Pancreas (tissue), 10 donors: ENCODE measurements at places on chromosomes 7 and 10. TPM values are rescaled to one million over a fixed set of nuclear protein-coding genes. Genes with fewer than 3 reads are reported as not detected.

The CYP2C18 gene
- 0.56 TPM for total RNA-seq

GRCh38 chr7:158850545-158851102, 5.7 kb upstream of the DYNC2I1 start:
- H3K4me3 ChIP-seq, result no peak overlapping the region
- no peaks in the 10 kb centered on the region for H3K4me1 ChIP-seq
- H3K36me3 ChIP-seq, result no peaks in the 10 kb centered on the region
- DNase-seq, result no peak

DNA sequence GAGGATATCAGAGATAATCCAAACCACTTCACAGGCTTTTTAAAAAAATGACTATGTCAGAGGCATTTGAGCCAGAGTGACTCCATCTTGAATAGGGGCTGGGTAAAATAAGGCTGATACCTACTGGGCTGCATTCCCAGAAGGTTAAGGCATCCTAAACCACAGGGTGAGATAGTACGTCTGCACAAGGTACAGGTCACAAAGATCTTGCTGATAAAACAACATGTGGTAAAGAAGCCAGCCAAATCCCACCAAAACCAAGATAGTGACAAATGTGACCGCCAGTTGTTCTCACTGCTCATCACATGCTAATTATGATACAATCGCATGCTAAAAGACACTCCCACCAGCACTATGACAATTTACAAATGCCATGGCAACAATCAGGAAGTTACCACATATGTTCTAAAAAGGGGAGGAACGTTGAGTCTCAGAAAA, 177.5 kb downstream of the RAPGEF5 start:
- DNase-seq, result no peak
- no peak overlapping the region for H3K4me3 ChIP-seq
- no peaks in the 10 kb centered on the region for H3K27me3 ChIP-seq
- H3K27ac ChIP-seq, result no peak overlapping the region
- peaks cover 3% of the 10 kb centered on the region for H3K36me3 ChIP-seq

DNA sequence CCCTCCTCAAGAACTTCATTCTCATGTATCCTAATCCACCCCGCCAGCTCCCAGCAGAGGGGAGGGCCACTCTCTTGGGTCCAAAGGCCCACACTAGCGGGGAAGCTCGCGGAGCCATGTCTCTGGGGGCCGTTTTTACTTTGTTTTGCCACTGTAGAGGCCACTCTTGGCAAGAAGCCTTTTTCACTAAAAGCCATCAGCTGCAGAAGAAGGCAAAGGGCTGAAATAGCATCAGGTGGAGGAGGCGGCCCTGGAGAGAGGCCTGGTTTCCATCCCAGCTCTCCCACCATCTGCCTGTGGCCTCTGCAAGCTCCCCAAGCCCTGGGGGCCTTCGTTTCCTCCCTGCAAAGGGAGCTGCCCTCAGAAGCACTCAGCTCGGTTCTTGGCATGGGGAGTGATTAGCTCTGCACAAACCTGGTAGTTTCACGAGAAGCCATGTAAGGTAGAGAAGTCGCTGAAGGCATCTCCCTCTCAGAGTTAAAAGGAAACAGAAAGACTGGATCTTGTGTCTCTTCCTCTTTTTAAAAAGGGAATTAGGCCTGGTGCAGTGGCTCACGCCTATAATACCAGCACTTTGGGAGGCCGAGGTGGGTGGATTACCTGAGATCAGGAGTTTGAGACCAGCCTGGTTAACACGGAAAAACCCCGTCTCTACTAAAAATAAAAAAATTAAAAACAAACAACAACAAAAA, 70.3 kb downstream of the PARP12 start:
- no peaks in the 10 kb centered on the region for H3K4me1 ChIP-seq
- DNase-seq, result no peak
